Stimulated activated CD4-positive, alpha-beta T cell treated with anti-CD3 and anti-CD28 coated beads, TNF-alpha, amount 100 ng/mL, for 1 hour (primary cell): ENCODE measurements at places on chromosomes 3 and 15.

DNA sequence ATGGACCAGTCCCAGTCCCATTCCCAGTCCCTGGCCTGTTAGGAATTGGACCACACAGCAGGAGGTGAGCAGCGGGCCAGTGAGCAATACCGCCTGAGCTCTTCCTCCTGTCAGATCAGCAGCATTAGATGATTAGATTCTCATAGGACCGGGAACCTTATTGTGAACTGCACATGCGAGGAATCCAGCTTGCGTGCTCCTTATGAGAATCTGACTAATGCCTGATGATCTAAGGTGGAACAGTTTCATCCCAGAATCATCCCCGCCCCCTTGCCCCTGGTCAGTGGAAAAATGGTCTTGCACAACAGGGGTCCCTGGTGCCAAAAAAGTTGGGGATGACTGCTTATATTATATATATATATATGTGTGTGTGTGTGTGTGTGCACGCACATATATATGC, 63.1 kb downstream of the IFT57 start:
- DNase-seq: no peak

GRCh38 chr3:61155701-61156292, 95.5 kb downstream of the FHIT start:
- no peak for DNase-seq

DNA sequence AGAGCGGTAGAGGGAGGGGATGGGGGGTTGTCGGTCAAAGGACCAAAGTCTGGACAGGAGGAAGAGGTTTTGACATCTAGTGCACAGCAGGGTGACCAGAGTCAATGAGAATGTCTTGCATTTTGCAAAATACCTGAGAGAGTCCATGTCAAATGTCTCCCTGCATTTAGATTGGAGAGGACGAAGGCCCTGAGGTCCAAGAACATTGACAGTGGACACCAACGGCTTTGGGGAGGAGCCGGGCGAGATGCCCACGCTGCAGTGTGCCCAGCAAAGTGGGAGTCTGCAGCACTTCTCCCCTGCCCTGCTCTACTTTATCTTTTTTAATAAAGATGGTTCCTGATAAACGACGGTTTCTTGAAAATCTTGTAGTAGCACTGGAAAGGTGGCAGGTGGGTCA, 67.4 kb upstream of the TAMM41 start:
- DNase-seq: no peak

- DNase-seq: no peak
Observed at GRCh38 chr15:81105545-81105944, 28.5 kb upstream of the CFAP161 start.

GRCh38 chr15:88624156-88624970, 3.2 kb downstream of the AEN start:
- no peak for DNase-seq

GRCh38 chr3:49386056-49386756, 25.6 kb downstream of the RHOA start:
- DNase-seq: no peak
